Brain (organoid and tissue), 16 donors: ENCODE measurements at places on chromosomes 6 and 20.

DNA sequence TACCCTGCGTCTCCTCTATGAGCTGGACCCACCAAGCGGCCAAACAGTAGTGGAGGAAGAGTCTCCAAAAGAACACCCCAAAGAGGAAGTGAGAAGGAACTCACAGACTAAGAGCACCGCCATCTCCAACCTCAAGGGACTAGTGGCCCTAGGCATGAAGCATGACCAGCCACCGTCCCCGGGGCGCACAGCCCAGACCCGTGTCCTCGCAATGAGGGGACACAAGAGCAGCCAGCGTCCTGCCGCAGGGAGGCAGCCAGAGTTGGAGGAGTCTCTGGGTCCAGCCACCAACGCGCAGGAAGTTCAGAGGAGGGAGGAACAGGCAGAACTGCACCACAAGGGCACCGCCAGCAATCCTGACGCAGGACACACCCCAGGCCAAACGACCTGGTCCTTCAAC, 72.6 kb downstream of the TAF4 start:
- DNase-seq = no peak

DNA sequence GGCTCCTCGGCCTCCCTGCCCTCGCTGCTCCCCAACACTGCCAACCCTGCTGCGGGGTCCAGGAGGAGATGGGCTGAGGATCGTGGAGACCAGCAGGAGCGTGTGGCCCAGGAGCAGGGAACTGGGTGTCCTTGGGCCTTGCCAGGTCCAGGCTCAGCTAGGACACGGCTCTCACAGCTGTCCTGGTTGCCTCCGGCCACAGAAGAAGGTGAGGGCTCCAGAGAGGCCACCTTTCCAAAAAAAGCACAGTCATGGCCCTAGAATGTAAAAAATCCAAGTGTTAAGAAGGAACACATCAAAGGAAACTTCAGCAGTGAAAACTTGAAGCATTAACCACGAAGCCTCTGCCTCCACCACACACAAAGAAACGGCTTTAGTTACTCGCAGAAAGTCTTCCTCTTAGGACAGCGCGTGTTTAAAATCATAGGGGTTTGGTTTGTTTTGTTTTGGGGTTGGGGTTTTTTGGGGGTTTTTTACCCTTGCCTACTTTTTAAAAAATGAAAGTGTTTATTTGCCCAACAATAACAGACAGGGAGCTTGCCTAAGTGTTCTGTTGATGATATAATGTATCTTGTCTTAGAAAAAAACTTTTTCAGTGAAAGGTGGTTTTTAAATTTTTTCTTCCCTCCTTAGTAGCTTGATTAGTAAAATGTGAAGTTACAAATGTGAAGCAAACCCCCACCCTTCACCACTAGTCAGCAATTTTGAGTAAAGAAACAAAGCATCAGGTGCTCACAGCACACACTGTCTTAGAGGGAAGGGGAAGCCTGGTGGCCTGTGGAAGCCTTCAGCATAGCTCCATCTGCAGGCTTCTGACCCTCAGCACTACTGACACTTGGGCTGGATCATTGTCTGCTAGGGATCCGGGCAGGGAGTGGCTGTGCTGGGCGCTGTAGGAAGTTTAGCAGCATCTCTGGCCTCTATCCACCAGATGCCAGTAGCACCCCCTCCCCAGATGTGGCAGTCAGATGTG, 60.0 kb downstream of the PTPN1 start:
- no peak for DNase-seq

DNA sequence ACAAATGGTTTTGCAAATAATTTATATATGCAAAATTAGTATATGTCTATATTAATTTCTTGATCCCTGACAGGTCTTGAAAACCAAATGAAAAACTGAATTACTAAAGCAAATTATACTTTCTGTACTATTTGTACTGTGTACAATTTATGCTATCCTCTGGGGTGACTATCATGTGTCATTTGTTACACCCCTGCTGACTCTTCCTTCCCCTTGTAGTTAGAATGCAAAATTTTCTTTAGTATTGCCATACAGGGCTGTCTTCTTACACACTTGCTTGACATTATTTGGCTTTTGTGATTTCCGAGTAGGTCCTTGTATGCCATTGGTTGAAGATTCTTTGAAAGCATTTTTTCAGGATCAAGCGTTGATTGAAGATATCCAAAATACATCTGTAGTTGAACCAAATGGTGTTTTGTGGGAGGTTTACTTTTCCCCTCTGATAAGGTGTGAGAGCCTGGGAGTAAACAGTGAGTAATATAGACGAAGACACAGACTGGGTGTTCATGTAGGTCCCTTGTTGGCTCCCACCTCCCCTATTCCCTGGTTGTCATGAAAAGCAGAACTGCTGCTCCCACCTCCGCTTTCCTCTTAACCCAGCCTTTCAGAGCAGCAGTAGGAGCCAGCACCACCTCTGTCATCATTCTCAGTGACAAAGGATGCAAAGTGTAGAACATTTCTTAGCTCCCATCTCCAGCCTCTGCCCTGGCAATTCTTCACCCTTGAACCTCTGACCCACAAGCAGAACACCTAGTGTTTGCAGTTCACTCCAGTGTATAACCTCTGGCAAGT, 29.0 kb downstream of the NCOA7 start:
- peak; percentile 3 for DNase-seq

- peak; percentile 33 for DNase-seq
Measured at GRCh38 chr6:106360989-106361430, 493 bp downstream of the CRYBG1 start.

- DNase-seq = peak; percentile 45
Measured at GRCh38 chr6:100084316-100084990, 90.4 kb upstream of the MCHR2 start.

GRCh38 chr6:10531503-10531902, 10.4 kb downstream of the GCNT2 start:
- no peak for DNase-seq

- no peak for DNase-seq
Measured at GRCh38 chr6:132934496-132934895, 120.1 kb downstream of the RPS12 start.

GRCh38 chr20:55143601-55144000, 668.2 kb downstream of the DOK5 start:
- DNase-seq = no peak

GRCh38 chr20:10379761-10380160, 54.3 kb downstream of the MKKS start:
- no peak for DNase-seq

DNA sequence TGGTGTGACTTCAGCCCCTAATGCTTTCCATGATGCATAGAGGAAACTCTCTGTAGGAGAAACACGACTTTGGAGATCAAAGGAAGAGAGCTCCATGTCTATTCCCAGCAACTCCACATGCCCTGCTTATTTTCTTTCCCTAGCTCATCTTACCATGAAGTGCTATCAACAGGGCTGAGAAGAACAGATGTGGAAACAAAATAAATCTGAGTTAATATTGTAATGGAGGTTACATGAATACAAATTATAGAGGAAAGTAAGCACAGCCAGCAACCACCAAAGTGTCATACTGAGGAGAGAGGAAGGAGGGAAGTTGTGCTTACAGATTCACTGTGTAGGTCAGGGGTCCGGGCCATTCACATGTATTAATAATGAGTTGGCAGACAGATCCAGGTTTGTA, 157.5 kb downstream of the RFPL4B start:
- DNase-seq = no peak

- no peak for DNase-seq
Measured at GRCh38 chr20:24535941-24536730, 66.7 kb downstream of the SYNDIG1 start.

- no peak for DNase-seq
Measured at GRCh38 chr6:15489261-15489962, 173.4 kb downstream of the DTNBP1 start.

DNA sequence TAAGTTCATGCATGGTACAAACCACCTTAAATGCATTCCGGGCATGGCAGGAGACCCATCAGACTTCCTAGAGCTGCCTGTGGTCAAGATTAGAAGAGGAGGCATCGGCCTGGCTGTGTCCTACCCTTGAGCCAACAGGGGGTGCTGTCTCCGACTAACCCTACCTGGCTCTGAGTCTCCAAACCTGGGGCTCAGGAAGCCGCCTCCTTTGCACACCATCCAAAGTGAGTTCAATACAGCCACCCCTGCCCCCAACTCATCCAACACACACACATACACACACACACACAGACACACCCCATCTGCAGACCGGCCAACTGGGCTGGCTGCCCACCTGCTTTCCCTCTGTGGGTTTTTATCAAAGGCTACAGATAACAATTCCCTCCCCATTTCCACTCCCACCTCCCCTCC, 77.0 kb downstream of the JPH2 start:
- DNase-seq = no peak

DNA sequence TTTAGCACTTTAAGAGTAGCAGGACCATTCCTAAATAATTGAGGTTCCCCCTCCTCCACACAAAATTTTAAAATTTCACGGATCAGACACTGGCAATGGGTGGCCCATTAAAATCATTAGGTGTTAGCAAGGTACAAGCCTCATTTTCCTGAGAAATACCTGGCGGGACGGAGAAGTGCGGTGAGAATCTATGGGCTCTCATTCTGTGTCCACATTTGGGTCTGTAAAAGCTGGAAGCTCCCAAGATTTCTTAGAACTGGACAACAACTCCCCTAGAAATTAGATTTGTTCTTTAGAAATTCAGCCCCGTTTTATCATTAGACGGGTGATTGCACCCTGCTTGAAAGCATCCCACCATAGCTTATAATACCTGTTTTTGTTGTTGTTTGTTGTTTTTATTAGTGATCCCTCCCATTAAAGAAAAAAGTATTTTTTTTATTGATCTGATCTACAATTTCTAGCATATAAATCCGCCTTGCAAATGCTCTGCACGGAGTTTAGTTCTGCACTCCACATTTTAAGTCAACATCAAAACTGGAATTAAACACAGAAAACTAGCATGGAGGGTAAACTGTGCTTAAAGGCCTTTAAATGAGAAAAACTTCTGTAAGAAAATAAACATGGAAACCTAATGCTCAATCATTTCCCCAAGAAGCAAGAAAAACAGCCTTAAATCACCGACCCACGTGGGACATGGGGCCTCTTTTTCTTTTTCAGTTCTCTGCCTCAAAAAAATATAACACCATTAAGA, 5.7 kb downstream of the SIM1 start:
- peak; percentile 32 for DNase-seq

DNA sequence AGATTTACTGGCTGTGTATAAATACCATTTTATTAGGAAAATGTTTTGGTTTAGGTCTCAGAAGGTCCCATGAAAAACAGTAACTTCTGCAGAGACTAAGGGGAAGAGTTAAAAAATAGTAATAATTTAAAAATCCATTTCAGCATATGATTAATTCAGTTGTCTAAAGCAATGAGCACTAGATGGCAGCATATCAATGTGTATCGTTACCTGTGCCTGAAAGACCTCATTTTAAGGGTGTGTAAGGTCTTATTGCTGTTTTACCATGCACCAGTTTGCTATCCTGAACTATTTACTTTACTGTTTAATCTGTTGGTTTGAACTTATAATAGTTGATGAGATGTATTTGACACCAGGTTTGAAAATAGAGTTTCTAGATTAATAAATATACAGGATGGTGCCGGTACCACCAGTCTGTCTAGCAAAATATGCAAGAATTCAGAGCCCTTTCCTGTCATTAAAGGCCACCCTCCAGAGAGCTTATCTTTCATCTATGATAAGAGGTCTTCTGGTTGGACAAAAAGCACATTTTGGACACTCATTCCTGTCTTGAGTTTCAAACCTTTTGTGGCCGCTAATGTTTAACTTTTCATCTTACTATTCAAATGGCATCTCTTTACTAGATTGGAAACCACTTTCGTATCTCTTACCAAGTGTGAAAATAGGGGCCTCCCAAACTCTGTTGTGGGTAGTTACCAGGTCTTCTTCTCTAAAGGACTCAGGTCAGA, 8.9 kb upstream of the AHI1 start:
- DNase-seq = peak; percentile 76

- DNase-seq = no peak
Measured at GRCh38 chr6:112348334-112348874, 1.3 kb downstream of the RFPL4B start.

DNA sequence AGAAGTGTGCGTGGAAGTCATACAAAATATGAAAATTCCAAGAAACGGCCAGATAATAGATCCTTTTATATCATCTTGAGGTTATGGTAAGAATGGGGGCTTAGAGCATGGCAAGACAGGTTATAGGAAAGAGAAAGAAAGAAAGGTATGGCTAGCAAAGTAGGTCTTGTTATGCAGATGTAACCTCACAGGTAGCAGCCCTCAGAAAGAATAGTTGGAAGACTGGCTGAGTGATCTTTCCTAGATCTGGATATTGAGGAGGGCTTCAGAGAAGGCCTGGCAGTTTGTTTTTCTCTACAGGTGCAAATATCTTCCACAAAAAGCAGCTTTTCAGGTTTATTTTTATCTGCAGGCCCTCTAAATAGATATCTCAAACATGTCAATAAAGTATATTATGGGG, 679.5 kb downstream of the KHDRBS2 start:
- no peak for DNase-seq

DNA sequence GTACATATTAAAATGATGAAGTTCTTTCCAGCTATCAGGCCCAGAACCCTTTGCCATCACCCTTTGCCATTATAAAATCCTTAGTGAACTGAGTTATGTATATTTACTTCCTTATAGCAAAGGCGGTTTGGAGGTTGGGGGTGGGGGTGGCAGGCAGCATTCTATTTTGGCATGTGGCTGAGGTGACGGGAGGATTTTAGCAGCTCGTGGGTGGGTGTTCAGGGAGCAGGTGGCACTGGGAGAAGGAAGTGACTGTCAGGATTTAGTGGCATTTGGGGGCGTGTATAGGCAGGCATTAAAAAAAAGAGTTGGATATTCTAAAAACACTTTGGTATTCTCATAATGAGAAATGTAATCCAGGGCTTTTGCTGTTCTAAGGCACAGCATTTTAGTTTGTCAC, 150.7 kb downstream of the RIMS1 start:
- DNase-seq = no peak

DNA sequence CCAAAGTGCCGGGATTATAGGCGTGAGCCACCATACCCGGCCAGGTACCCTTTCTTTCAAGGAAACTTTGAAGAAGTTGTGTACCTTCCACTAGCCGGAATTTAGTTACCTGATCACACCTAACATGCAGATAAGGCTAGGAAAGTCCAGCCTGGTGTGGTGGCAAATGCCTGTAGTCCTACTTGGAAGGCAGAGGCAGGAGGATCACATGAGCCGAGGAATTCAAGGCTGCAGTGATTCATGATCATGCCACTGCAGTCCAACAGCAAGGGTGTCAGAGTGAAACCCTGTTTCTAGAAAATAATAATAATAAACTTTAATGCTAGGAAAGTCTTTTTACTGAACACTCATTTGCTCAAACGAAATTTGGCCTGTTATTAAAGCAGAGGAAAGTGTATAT, 21.0 kb downstream of the NFYA start:
- no peak for DNase-seq

DNA sequence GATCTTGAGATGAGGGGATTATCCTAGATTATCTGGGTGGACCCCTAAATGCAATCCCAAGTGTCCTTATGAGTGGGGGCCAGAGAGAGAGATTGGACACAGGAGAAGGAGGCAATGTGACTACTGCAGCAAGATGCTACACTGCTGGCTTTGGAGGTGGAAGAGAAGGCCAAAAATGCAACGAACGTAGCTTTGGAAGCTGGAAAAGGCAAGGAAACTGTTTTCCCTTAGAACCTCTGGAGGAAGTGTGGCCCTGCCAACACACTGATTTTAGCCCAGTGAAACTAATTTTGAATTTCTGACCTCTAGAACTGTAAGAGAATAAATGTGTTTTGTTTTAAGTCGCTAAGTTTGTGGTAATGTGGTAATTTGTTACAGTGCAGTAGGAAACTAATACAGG, 15.7 kb downstream of the PPARD start:
- DNase-seq = no peak

GRCh38 chr6:118993803-118994251, 58.9 kb upstream of the MCM9 start:
- DNase-seq = no peak
